Activated CD4-positive, alpha-beta T cell treated with anti-CD3 and anti-CD28 coated beads, Interleukin-2, amount 10 ng/mL, durations not matched to agents 24 days and 14 days (primary cell): ENCODE measurements at places on chromosomes 1 and 21. TPM values are rescaled to one million over a fixed set of nuclear protein-coding genes. Genes with fewer than 3 reads are reported as not detected.

Gene CFAP45
- 1.5 TPM in 2 replicates for total RNA-seq

Gene NUDT17
- total RNA-seq: 2.5 and 3.4 TPM in 2 replicates

Gene PYCR2
- total RNA-seq: 144 and 150 TPM in 2 replicates

Gene UMODL1
- total RNA-seq: not detected in 2 replicates

Gene WNT4
- total RNA-seq: not detected in 2 replicates

Gene RBP7
- not detected in 2 replicates for total RNA-seq

Gene TMEM39B
- 34.5 and 38.0 TPM in 2 replicates for total RNA-seq

Gene EXO5
- total RNA-seq: 17.2 and 18.0 TPM in 2 replicates

Gene CLCA4
- not detected in 2 replicates for total RNA-seq

Gene FCGR2B
- total RNA-seq: not detected in 2 replicates

Gene H6PD
- total RNA-seq: 17.4 and 17.7 TPM in 2 replicates

Gene KRTAP20-2
- total RNA-seq: not detected in 2 replicates

Gene UQCRHL
- total RNA-seq: 1.5 TPM in 2 replicates

Gene SLC45A1
- 0.12 and 0.38 TPM in 2 replicates for total RNA-seq

Gene GJA5
- not detected in 2 replicates for total RNA-seq

Gene CD1B
- not detected in 2 replicates for total RNA-seq

Gene RBM34
- total RNA-seq: 123 and 135 TPM in 2 replicates

Gene TFF3
- total RNA-seq: not detected in 2 replicates

Gene CYYR1
- total RNA-seq: not detected in 2 replicates

Gene FAM72A
- total RNA-seq: 29.1 and 35.5 TPM in 2 replicates

Gene EFNA3
- 3.6 and 4.4 TPM in 2 replicates for total RNA-seq

Gene NFASC
- 0.17 and 0.21 TPM in 2 replicates for total RNA-seq

Gene PRR9
- not detected in 2 replicates for total RNA-seq

Gene HTR1D
- total RNA-seq: not detected in 2 replicates

Gene NKAIN1
- not detected in 2 replicates for total RNA-seq

Gene FMOD
- total RNA-seq: 1.4 and 1.9 TPM in 2 replicates

Gene BEND5
- 11.4 and 11.5 TPM in 2 replicates for total RNA-seq

Gene DMBX1
- total RNA-seq: 0.07 TPM in 1 of 2 replicates, not detected in the other

Gene ECM1
- 1.5 and 2.4 TPM in 2 replicates for total RNA-seq

Gene RUNX1
- total RNA-seq: 100 and 101 TPM in 2 replicates

Gene OR2M3
- total RNA-seq: not detected in 2 replicates

Gene ISG15
- total RNA-seq: 43.3 and 45.5 TPM in 2 replicates

Gene ADAM30
- total RNA-seq: not detected in 2 replicates

Gene SOAT1
- total RNA-seq: 52.2 and 54.4 TPM in 2 replicates

Gene FCRL5
- total RNA-seq: not detected in 2 replicates

Gene ZNF672
- 44.0 and 48.8 TPM in 2 replicates for total RNA-seq

Gene PADI2
- 0.07 TPM in 1 of 2 replicates, not detected in the other for total RNA-seq

Gene KCNJ15
- total RNA-seq: 2.0 and 2.3 TPM in 2 replicates

Gene TDRD5
- not detected in 2 replicates for total RNA-seq

Gene RAB42
- total RNA-seq: 0.09 TPM in 1 of 2 replicates, not detected in the other

Gene F3
- total RNA-seq: 0.07 and 0.33 TPM in 2 replicates

Gene LCE1E
- total RNA-seq: not detected in 2 replicates

Gene AMY2A
- total RNA-seq: 0.40 TPM in 1 of 2 replicates, not detected in the other

Gene AK5
- total RNA-seq: 0.05 and 0.17 TPM in 2 replicates

Gene TRIM58
- 0.23 and 0.24 TPM in 2 replicates for total RNA-seq

Gene RNF186
- not detected in 2 replicates for total RNA-seq
